ENCODE measurements at places on chromosomes 7 and 10.

GRCh38 chr7:2100278-2101208 is 132.2 kb downstream of the MAD1L1 start:
- DNase-seq, result no peak

GRCh38 chr10:101625821-101626412 is 37.8 kb downstream of the DPCD start:
- no peak for DNase-seq

DNA sequence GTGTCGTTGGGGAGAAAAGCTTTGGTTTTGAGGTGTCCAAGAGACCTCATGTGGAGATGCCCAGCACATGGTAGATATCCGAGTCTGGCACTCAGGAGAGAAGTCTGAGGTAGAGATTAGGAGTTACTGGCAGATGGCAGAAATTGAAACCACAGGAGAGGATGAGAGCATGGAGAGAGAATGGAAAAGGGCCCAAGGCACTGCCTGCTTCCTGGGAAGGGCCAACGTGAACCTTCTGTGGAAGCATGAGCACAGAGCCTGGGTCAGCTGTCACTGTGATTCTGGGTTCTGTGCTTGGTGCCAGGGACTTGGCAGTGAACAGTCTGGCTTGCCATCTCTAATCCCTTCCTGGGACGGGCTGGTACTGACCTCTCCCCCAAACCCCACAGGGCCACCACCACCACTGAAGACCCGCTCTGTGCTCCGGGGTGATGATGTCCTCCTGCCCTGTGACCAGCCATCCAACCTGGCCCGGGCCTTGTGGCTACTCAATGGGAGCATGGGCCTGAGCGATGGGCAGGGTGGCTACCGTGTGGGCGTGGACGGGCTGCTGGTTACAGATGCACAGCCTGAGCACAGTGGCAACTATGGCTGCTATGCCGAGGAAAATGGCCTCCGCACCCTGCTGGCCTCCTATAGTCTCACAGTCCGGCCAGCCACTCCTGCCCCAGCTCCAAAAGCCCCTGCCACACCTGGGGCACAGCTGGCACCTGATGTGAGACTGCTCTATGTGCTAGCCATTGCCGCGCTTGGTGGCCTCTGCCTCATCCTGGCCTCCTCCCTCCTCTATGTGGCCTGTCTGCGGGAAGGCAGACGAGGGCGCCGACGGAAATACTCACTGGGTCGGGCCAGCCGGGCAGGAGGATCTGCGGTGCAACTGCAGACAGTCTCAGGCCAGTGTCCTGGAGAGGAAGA is 4.1 kb downstream of the MRPL43 start:
- DNase-seq, result no peak

DNA sequence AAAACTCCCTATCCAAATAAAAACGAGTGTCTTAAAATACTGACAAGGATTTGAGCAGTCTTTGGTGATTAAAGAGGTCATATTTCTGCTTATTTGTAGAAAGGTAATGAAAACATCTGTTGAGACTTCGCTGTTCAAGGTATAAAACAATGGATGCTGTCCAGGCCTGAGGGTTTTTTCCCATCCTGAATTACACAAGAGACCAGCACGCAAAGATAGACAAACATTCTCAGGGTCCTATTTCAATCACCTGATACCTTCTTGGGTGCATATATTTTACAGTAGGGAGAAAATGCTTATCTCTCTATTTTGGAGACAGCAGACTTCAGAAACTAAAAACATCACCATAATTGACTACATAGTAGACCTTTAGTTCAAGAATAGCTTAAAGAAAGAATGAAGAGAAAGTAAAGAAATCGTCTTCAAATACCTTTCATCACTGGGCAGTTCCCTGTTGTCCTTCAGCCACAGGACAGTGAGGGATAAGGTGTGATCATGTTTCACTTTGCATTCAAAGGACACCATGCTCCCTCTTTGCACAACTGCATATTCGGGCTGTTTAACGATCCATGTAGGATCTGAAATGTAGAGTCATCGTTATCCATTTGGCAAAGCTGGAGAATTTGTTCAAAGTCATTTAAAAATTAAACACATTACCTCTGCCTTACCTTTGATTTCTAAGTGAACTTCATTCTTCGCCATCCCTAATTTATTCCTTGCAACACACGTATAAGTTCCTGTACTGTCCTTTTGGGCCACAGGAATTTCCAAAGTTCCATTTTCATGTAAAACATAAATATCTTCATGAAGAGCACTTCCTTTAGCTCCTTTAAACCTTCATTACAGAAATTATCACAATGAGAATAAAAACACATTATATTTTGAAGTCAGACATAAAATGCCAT is 63.7 kb upstream of the LAMB4 start:
- DNase-seq, result no peak

GRCh38 chr10:70201105-70201504 is 30.8 kb upstream of the SAR1A start:
- DNase-seq, result no peak

GRCh38 chr10:86526606-86527005 is 5.0 kb upstream of the WAPL start:
- DNase-seq, result no peak

DNA sequence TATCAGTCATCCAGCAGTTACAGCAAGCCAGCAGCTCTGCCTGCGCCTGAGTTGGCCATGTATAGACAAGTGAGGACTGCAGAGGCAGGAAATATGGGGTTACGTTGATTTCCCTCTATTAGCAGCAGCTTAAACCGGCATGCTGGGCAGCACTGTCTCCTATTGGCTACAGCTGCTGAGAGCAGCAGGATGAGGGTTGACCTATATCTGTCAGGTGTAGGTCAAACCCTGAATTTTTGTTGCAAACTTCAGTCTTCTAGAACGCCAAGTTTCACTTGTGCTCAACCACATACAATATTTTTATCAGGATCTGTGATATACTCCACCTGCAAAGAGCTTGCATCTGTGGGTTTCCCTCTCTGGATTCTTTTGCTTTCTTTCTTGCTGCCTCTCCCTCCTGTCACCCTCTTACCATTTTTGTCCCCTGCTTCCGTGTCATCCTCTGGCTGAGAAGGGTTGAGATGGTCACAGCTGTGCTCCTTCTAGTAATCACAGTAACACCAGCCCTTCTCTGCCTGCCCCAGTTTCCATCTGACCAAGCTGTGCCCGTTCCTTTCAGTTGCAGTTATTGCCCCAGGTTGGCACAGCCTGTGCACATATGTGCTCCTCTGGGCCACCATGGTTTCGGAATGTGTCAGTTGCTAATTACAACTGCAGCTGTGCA is 23.8 kb upstream of the GLCCI1 start:
- DNase-seq, result no peak

DNA sequence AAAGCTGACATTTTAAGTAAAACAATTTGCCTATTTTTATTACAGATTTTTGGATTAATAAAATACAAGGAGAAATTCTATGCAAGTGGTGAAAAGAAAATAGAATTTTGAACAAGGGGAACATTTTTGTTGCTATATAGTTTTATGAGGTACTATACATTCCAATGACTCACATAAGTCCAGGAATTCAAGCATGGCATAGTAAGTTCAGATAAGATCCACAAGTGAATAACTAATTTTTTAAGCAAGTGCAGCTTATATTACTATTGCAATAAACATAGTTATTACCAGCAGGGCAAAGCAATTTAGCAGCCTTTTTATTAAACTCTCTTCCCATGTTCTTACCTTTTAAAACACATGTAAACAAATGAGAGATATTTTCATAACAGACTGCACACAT is 1123.5 kb upstream of the LRRN3 start:
- no peak for DNase-seq

GRCh38 chr7:86645676-86646276 is 2.1 kb downstream of the GRM3 start:
- DNase-seq, result no peak

DNA sequence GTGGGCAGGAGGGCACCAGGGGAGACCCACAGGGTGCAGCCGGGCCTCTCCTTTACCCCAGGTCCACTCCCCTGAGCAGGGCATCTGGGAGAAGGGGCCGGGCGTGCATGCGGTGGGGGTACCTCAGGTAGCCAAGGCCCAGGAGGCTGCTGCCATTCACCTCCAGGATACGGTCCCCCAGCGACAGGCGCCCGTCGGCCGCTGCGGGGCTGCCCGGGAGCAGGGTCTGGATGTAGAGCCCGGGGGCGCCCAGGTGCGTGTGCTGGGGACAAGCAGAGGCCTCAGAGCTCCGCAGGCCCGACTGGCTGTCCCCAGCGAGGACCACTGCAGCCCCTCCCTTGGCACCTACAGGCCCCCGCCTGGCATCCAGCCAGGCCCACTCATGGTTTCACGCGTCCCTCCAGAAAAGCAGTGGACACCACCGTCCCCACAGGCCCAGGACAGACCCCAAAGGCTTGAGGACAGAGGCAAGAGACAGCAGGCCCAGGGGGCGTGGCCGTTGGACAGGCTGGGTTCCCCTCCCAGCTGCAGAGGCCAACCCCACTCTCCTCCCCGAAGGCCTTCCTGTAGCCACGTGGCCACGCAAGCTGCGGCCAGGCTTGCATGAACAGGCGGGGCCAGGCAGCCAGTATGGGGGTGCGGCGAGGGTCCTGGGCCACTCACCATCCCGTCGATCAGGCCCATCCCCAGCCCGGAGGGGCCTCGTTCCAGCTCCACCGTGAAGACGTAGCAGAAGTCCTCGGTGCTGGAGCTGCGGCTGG is 24.3 kb downstream of the AP5Z1 start:
- DNase-seq, result no peak

GRCh38 chr10:30432622-30433305 is 1.2 kb upstream of the MAP3K8 start:
- no peak for DNase-seq

GRCh38 chr10:128924918-128925317 is 542.1 kb upstream of the MGMT start:
- DNase-seq, result no peak

DNA sequence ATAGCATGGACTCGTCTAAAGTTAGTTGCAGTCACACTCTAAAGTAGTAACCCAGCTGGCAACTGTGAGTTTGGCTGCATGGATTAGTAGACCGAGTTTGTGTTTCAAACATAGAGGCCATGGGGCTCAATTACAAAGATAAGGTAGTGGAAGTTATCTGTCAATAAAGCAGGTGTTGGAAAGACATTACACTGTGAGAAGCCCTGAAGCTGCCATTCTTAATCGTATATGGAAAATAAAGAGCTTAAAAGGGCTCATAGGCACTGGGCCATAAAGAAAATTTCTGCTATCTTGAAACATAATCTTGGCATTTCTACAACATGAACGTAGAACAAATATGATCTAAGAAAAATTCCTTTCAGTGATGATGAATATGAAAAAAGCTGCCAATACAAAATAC is 837.7 kb downstream of the REEP3 start:
- DNase-seq, result no peak

All from BJ (cell line).